ENCODE measurements at places on chromosomes 1 and 21.

- DNase-seq = no peak
Measured at GRCh38 chr1:81435175-81435574, 365.6 kb upstream of the ADGRL2 start.

- no peak for DNase-seq
Measured at GRCh38 chr1:239426821-239427475, 40.6 kb downstream of the CHRM3 start.

DNA sequence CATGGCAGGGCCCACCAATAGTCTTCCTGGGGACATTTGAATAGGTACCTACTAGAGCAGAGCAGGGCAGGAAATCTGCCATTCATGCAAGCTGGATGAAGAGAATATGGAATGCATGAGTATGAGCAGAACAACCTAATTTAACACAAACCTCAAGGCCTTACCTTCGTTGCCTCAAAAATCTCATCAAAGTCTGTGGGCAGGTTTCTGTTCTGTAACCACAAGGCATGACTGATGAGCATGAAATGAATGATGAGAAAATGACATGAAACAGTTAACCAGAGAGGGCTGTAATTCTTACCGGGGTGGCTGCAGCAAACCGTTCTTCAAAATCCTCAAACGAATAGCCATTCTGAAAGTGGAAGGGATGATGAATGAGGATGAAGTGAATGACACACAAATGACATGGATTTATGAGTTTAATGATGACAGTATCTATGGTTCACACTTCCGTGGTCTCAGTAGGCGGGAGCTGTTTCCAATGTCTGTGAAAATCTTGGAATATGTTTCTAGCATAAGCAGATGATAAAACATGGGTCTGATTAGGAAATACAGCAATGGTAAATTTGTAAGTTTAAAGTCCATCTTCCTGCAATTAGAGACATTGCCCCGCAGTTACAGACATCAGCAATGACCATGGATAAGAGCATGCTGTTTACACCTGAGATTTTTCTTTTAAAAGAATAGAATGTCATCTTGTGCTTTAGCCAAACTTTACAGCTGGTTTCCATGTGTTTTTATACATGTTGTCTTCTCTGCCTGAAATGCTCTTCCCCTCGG lies 67.6 kb upstream of the C8B start:
- no peak for DNase-seq

DNA sequence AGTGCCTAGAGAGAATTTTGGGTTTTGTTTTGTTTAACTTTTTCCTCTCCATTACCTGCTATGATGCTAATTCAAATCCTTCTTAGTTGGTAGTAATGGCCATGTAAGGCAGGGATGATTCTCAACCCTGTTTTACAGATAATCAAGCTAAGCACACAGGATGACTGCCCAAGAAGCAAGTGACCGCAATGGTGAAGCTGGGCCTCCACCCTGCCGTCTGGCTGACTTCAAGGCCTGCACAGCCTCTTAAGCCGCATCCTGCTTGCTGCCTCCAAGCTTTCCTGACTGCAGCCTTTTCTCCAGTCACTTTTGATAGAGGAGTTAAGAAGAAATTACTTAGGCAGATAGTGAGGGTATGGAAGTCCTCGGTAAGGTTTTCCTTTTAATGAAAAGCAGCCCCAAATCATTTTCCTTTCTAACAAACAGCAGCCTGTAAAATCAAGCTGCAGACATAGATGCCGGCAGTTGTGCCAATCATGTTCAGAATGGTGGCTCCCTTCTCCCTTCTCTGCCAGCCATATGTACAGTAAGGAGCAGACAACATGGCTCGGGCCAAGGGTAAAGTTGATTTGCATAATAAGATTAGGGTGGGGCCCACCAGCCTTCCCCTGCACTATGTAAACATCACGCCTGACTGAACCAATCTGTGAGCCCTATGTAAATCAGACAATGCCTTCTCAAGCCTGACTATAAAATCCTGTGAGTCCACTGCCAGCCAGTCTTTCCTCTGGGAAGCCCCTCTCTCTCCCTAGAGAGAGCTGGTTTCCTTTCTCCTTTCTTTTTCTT lies 8.8 kb upstream of the CTBS start:
- no peak for DNase-seq

DNA sequence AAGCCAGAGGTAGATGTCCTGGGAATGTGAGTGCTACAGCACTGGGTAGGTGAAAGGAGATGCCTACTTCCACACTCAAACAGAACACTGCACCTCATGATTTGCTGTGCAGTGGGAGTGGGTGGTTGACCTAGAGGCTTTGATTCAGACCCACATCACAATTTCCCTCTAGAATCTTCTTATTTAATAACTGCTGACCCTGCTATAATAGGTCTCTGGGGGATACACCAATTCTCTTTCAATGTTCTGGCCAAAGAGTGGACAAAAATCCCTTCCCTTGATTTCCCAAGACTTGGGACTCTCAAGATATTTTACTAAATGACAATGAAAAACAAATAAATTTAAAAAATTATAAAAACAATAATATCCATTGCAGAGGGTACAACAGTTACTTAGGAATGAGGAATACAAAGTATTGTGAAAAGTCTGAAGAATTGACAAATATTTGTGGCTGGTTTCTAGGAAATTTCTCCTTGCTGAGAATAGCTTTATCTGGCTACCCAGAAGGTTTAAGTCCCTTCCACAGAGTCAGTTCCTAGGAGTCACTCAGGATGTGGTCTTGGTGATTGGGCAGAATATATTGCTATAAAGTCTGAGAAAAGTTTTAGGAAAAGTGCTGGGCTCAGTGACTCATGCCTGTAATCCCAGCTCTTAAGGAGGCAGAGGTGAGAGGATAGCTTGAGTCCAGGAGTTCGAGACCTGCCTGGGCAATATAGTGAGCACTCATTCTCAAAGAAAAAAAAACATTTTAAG lies 2.4 kb upstream of the FCGR2A start:
- DNase-seq = no peak

GRCh38 chr1:156412653-156413321 lies 43.8 kb downstream of the RHBG start:
- DNase-seq = no peak

GRCh38 chr1:176878750-176879536 lies 285.6 kb downstream of the ASTN1 start:
- no peak for DNase-seq

- DNase-seq = no peak
Measured at GRCh38 chr1:75594327-75594726, 16.6 kb downstream of the SLC44A5 start.
